ENCODE measurements at places on chromosomes 13 and 19.

GRCh38 chr19:38740257-38740592, 4.0 kb downstream of the CAPN12 start:
- peak; percentile 32 for DNase-seq

- DNase-seq: no peak
These were observed 1.1 kb downstream of the APC2 start for GRCh38 chr19:1450735-1451731.

DNA sequence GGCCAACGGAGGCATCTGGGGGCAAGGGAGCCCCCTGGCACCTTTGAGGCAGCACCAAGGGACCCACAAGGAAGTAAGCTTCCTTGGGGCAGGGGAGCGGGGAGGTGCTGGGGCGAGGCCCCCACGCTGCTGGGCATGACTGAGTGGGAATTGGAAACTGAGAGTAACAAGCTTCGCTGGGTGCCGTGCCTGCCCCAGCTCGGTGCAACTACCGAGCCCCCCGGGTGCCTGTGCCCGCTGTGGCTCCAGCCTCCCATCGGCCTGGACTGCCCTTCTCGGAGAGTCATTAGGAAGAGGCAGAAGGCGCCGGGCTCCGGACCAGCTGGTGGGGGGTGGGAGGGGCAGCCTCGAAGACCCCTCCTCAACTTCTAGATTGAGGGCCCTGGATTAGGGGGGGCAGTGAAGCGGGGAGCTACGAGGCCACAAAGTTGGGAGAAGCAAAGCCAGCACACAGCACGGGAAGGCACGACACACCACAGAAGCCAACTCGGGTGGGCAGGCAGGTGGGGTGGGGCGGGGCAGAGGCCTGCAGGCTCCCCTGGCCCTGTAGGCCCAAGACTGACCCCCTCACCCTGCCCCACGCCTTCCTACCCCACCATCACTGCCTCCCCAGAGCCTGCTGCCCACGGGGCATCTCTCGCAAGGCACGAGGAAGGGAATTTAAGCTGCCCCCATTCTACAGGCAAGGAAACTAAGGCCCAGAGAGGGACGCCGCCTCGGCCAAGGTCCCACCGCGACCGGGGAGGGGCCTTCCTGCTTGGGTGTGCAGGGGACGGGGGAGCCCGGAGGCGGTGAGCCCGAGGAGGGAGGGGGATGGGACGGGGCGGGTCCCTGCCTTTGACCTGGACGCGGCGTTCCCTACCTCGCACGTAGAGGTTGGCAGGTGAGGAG, 83.2 kb downstream of the PTPRS start:
- DNase-seq: no peak

DNA sequence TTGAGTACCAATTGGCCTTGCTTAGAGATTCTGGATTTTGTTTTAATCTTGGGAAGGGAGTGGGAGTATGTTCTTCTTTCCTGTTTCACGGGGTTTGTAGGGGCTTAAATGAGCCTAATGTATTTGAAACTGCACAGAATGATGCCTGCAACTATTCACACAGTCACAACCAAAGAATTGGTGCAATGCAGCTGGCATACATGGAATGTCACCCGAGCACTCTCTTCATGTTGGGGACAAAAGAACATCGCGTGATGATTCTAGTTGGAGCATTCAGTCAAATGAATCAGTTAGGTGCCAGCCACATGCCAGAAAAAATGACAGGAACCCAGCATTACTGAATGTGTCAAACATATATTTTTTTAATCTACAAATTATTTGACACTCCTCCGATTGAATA, 22.1 kb downstream of the STARD13 start:
- no peak for DNase-seq

DNA sequence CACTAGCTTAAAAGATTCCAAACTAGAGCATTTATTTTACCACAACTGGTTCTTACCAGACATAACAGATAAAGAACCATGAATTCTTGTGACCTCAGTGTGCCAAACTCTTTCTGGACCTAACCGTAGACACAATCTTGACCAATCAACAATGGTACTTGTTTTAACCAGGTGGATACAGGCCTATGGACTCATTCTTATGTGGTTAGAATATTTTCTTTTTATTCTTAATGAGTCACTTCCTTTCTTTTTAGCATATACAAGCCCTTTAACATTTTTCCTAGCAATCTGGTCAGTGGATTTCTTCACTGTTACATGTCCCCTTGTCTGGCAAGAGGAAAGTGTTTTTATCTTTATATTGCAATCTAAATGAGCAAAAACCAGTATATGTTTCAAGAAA, 792.1 kb upstream of the SPRY2 start:
- peak; percentile 73 for DNase-seq

DNA sequence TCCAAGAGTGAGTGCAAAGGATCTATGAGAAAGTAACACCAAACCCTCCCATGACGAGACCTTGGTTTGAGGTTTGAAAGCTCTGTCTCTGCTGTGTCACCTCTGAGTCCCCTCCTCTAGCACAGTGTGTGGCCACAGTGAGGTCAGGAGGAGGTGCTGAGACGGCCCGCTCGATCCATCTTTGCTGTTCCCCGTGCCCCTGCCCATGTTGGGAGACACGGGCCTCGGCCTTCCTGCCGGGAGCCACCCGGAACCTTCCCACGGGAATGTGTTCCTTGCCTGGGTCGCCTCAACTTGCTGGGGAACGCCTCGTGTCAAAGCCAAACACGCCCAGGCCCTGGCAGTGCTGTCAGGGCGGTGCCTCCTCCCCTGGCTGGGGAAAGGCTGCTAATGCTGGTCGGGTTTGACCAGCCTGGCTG, 10.1 kb downstream of the NANOS3 start:
- no peak for DNase-seq

GRCh38 chr19:28876609-28877123, 336.3 kb downstream of the UQCRFS1 start:
- DNase-seq: no peak

GRCh38 chr13:60335531-60335930, 61.5 kb upstream of the TDRD3 start:
- DNase-seq: no peak

- DNase-seq: no peak
These were observed at the start of gene BCAM for GRCh38 chr19:44808463-44809371. BCAM (plus strand) TSS chr19:44809103; CDS start chr19:44809125, 22 bp downstream.

DNA sequence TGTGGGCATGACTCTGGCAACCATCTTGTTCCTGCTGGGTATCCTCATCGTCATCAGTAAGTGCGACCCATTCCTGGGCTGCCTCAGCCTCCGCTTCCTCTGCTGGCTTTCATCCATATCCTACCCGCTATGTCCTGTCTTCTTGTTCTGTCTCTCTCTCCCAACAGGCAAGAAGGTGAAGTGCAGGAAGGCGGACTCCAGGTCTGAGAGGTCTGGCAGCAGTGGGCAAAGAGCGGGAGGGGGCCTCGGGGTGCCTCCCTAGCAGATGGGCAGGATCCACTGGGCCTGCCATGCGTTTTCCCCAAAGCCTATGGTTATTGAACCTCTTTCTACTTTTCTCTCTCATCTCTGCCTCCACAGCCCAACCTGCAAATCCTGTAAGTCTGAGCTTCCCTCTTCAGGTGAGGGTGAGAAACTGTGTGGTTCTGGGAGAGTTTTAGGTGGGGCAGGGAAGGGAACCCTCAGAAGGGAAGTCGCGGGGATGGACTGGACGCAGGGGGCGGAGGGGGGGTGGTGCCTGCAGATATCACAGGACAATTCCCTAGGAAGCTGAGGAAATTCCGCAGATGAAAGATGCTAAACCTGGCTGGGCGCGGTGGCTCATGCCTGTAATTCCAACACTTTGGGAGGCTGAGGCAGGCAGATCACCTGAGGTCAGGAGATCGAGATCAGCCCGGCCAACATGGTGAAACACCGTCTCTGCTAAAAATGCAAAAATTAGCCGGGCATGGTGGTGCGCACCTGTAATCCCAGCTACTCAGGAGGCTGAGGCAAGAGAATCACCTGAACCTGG, 3.1 kb upstream of the FXYD5 start:
- no peak for DNase-seq

DNA sequence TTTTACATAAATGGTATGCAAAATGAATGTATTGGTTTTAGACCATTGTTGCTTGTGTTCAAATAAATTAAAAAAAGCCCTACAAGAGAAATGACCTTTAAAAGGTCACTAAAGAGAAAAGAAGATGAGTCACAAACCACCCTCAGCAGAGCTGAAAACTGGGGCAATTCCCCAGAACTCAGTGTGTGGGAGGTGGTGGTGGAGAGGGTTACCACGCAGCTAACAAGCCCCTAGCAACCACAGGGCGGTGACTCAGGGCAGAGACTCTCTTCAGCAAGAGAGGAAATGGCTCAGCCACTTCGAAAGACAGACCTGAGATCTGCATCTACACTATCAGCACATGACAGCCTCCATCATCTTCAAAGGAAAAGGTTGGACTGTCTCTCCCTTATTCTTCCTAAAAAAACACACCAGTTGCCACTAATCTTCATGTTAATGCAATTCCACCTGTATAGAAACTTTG, 29.4 kb upstream of the NDFIP2 start:
- peak; percentile 71 for DNase-seq

DNA sequence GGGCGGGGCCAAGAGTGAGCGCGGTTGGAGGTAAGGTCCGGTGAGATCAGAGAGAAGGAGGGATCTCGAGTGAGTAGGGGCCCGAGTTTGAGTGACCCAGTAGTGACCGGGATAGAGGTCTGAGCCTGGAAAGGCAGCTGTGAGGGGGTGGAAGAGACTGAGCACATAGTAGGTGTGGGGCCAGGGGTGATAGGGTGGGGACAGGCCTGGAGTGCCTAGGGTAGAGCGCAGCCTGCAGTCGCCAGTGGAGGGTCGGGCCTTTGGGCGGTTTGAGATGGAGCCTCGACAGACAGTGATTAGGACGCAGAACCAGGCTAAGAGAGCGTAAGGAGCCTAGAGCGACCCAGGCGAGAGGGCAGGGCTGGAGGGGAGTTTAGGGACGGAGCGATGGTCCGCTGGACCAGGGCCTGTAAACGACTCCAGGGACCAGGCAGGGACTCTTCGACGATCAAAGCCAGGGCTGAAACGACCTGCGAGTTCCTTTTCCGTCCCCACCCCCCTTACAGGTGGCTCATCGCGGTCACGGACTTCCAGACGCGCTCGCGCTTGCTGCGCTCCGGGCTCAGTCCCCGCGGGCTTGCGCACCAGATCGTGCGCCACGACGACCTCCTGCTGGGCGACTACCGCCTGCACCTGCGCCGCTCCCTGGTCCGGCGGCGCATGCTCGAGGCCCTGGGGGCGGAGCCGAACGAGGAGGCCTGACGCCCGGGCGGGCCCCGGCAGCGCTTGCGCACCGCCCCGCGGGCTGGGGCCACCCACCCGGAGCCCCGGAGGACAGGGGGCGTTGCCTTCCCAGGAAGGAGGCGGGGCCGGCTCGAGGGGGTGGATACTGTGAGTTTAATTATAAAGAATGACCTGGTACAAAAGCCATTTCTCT, 9.4 kb downstream of the C19orf81 start:
- DNase-seq: no peak

DNA sequence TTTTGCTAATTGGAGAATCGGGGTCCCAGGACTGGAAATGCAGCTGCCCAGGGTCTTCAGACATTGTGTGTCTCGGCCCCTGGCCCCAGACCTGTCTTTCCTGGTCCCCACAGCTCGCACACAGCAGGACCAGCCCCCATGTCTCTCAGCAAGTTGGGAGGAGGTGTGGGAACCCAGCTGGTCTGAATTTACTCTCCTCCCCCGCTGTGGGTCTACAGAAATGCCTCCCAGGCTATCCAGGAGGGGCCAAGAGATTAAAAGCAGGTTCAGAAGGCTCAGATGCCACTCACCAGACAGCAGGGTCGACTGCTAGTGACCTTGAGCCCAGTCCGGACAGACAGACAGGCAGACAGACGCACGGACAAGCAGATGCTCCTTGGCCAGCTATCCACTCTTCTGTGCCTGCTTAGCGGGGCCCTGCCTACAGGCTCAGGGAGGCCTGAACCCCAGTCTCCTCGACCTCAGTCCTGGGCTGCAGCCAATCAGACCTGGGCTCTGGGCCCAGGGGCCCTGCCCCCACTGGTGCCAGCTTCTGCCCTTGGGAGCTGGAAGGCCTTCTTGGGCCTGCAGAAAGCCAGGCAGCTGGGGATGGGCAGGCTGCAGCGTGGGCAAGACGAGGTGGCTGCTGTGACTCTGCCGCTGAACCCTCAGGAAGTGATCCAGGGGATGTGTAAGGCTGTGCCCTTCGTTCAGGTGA, at the start of gene DAND5:
Gene DAND5 (plus strand): TSS at position 285 of the 697 bp plus-strand sequence. CDS start 85 bp downstream, at position 370.
- no peak for DNase-seq

DNA sequence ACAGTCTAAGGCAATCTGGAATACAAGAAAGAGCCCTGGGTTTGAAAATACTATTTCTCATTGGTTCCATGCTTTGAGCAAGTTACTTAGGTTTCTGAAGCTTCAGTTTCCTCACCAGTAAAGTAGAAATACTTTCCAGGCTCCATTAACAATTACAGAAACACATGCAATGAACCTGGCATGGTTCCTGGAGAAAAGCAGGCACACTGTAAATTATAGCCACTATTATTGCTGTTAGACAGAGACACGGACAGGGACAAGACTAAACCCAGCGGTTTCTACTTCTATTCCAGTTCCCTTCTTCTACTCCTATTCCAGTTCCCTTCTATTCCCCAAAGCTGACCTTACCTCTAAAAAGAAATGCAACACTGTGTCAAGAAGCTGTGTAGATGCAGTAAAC, 41.2 kb downstream of the MIPEP start:
- DNase-seq: no peak

GRCh38 chr13:46947425-46948191, 50.8 kb upstream of the HTR2A start:
- no peak for DNase-seq

DNA sequence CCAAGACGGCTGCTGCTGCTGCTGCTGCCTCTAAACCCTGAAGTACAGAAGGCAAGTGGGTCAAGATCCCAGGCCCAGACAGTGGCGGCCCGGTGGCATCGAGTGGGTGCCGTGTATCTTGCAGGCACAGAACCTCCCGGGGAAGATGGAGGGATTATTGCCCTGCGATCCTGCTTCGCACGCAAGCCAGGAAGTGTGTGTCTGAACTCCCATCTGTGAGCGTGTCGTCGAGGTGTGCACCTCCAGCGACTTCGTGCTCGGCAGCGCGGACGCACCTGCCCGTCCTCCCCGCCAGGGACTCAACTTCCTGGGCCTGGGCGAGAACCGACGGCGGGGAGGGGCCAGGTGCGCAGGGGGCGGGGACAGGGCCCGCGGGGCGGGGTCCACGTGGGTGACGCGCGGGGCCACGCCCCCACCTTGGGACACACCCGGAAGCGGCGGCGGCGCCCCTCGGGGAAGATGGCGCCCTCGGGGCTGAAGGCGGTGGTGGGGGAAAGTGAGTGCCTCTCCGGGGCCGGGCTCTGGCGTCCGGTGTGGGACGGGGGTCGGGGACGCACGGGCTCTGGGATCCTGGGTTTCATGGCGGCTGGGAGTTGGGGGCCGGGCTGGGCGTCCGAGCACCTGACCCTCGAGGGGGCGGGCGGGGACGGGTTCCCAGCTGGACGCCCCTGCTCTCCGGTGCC, at the start of gene STXBP2:
Gene STXBP2 (plus strand): TSS at position 420 of the 683 bp plus-strand sequence. CDS start 40 bp downstream, at position 460.
- DNase-seq: peak; percentile 34

- DNase-seq: no peak
These were observed 5.8 kb upstream of the POMP start for GRCh38 chr13:28653111-28653510.

DNA sequence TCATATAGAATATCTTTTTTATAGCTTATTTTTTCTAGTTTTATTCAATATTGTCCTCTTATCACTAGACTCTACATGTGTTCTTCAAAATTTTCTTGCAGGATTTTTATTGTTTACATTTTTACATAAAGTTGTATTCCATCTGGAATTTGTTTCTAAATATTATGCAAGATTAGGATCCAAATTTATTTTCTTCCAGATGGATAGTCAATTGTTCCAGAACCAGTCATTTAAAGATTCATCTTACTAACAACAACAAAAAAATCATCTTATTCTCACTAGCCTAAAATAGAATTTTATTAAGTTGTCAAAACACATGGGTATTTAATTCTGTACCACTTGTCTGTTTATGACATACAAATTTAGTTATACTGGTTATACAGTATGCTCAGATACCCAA, 390.4 kb upstream of the GPC6 start:
- DNase-seq: no peak

- peak; percentile 67 for DNase-seq
These were observed 3.3 kb upstream of the RGL3 start for GRCh38 chr19:11422163-11423065.

Data from foreskin keratinocyte (primary cell).